SK-N-SH (cell line): ENCODE measurements at places on chromosomes 2 and 18.

DNA sequence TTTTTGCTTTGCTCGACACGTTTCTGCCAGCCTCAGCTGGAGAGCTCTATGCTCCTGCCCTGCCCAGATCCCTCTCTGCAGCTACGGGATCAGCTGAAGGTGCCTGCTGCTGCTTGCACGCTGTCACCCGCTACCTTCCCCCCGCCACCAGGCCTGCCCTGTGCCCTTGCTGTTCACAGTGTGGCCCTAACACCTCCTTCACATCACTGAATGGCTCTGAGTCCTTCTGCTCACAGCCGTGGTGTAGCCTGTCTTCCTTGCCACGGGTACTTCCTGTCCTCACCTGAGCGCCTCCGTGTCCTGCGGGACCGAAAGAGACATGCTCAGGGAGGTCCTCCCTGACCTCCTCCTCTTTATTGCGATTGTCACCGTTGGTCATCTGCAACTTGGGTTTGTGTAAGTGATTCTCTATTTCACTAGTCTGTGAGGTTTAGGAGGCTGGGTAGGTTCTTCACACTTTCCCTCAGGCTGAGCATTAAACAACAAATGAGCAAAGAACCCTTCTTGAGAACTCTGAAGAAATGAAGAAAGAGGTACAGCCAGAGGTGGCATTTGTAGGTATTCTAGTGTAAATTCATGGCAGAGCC, 127.5 kb downstream of the NCK2 start:
- DNase-seq: no peak

DNA sequence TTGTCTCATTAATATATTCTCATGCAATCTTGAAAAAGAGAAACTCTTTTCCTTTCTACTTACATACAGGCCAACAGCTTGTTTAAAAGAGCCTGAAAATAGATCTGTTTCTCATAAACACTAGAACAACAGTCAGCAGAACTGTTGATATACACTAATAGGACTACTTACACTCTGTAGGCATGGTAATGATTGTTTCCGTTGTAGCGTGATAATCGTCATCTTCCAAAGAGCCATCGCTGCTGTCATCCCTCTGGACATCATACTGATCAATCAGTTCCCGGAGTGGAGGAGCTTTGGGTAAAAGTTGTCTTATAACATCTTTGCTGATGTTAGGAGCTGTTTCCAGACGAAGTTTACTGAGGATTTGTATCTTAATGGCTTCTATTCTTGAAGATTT, 476 bp downstream of the MSTN start:
- peak; percentile 7 for DNase-seq

DNA sequence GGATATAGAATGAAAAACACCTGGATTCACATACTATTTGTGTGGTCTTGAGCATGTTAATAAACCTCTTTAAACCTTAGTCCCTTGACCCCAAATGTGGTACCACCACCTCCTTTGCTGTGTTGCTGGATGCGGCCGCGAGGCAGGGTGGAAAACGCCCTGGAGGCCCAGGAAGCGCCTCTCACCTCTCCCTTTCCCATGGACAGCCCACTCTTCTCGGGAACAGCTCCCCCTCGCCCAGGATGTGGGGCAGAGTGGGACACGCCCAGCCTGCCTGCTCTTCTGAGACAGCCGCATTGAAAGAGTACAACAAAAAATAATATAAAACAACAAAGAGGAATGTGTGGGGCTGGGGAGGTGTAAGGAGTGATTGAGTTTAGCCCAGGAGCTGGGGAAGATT, 549.0 kb upstream of the ID2 start:
- no peak for DNase-seq

GRCh38 chr2:144890828-144891227, 370.9 kb upstream of the ZEB2 start:
- DNase-seq: peak; percentile 11

DNA sequence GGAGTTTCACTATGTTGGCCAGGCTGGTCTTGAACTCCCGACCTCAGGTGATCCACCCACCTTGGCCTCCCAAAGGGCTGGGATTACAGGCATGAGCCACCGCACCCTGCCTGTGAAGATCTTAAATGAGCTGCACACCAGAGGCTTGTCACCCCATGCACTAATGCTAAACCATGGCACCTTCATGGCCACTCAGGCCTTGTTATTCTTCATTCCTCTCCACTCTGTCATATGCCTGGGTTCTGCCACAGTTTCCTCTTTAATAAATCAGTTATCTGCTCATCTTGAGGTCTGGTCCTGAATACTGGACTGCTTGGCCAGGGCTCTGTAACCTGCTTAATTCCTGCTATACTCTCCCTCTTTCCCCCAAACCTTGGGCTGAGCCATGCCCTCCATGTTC, 303.9 kb upstream of the FBXO11 start:
- no peak for DNase-seq

GRCh38 chr18:41693008-41693407, 262.0 kb upstream of the PIK3C3 start:
- no peak for DNase-seq

DNA sequence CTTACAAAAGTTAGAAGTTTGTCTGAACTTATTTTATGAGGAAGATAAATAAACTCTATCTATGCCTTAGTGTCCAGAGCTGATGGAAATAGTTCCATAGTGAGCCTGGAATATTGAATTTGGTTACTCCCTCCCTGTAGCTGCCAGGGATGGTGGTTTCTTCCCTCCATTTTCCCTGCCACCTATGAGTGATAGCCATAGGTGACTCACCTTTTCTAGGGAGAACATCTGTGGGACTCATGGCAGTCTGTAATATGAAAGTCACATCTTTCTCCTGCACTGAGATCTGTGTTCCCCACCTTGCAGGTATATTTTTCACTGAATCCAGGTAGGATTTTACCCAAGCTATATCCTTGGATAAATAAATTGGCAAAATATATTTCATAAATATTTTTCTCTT, 148.8 kb downstream of the TPGS2 start:
- no peak for DNase-seq

- DNase-seq: peak; percentile 45
Observed at GRCh38 chr2:37851428-37851827, 73.7 kb upstream of the RMDN2 start.
